Panc1 (cell line): ENCODE measurements at places on chromosomes 6 and 20.

- H3K27me3 ChIP-seq = no peaks in the 10 kb centered on the region
- H3K27ac ChIP-seq = no peak overlapping the region
- no peaks in the 10 kb centered on the region for H3K4me1 ChIP-seq
- H3K36me3 ChIP-seq = no peaks in the 10 kb centered on the region
These were observed 104.0 kb downstream of the ISM1 start for GRCh38 chr20:13325033-13325432.

- H3K27ac ChIP-seq = no peak overlapping the region
- H3K36me3 ChIP-seq = peaks cover 3% of the 10 kb centered on the region
- H3K27me3 ChIP-seq = no peaks in the 10 kb centered on the region
These were observed 5.9 kb downstream of the WRNIP1 start for GRCh38 chr6:2771079-2771478.

DNA sequence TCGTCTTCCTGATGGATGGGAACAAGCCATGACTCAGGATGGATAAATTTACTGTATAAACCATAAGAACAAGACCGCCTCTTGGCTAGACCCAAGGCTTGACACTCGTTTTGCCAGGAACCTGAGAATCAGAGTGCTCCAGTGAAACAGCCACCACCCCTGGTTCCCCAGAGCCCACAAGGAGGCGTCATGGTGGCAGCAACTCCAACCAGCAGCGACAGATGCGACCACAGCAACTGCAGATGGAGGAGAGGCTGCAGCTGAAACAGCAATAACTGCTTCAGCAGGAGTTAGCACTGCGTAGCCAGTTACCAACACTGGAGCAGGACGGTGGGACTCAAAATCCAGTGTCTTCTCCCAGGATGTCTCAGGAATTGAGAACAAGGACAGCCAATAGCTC is 100.9 kb upstream of the SAMD5 start:
- no peak for DNase-seq
- no peaks in the 10 kb centered on the region for H3K27me3 ChIP-seq
- H3K4me3 ChIP-seq = no peak overlapping the region
- H3K4me1 ChIP-seq = no peaks in the 10 kb centered on the region

DNA sequence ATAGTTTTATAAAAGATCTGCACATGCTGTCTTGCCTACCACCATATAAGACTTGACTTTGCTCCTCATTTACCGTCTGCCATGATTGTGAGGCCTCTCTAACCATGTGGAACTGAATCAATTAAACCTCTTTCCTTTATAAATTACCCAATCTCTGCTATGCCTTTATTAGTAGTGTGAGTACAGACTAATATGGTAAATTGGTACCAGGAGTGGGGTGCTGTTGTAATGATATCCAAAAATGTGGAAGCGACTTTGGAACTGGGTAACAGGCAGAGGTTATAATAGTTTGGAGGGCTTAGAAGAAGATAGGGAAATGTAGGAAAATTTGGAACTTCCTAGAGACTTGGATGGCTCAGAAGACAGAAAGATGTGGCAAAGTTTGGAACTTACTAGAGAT is 64.2 kb upstream of the TFAP2D start:
- no peaks in the 10 kb centered on the region for H3K36me3 ChIP-seq
- no peak for DNase-seq
- no peak overlapping the region for H3K27ac ChIP-seq
- no peaks in the 10 kb centered on the region for H3K4me1 ChIP-seq

DNA sequence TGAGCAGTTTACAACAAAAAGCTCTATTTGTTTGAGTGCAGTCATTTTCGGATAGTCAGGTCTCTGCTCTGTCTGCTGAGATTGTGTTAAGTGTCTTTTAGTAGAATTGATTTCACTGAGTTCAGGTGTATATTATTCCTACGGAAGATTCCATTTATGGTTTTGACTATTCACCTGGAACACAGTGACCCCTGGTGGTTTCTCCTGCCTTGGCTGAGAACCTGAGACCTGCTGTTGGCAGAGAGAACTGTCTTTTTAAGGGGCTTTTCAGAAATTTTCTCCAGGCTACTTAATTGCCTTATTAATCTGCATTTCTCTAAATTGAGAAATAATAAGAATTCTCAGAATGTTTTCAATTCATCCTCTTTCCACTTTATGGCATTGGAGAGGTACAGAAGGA is 508.0 kb downstream of the TBC1D32 start:
- H3K4me3 ChIP-seq = no peak overlapping the region
- no peaks in the 10 kb centered on the region for H3K36me3 ChIP-seq
- H3K27me3 ChIP-seq = no peaks in the 10 kb centered on the region
- DNase-seq = peak; percentile 22
- H3K27ac ChIP-seq = no peak overlapping the region
- H3K4me1 ChIP-seq = no peaks in the 10 kb centered on the region

DNA sequence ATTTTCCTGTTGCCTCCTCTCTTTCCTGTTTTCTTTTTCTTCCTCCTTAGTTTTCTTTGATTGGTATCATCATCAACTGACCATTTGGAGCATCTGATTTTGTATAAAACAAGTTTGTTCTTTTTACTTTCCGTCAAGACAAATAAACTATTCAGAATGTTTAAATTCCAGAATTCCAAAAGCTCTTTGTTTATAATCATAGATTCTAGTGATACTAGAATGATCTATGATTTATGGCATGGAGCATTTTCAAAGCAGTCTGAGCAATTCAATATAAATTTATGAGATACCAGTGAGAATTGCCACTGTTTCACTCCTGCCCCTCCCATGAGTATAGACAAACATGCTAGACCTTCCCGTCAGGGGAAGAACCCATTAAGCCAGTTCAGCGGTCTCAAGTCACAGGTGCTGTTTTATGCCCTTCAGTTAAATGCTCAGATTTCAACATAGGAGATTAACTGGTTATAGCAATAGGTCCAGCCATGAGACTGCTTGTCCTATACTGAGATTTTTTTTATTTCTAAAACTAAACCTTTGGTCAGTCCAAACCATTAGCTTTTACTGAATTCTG is 60.7 kb downstream of the GRIK2 start:
- no peaks in the 10 kb centered on the region for H3K36me3 ChIP-seq
- H3K4me3 ChIP-seq = no peak overlapping the region
- no peak for DNase-seq
- no peak overlapping the region for H3K27ac ChIP-seq

- H3K36me3 ChIP-seq = no peaks in the 10 kb centered on the region
- no peak overlapping the region for H3K4me3 ChIP-seq
- peaks cover 4% of the 10 kb centered on the region for H3K27me3 ChIP-seq
- H3K27ac ChIP-seq = no peak overlapping the region
- no peaks in the 10 kb centered on the region for H3K4me1 ChIP-seq
These were observed 79.8 kb upstream of the CHD6 start for GRCh38 chr20:41697861-41698559.

DNA sequence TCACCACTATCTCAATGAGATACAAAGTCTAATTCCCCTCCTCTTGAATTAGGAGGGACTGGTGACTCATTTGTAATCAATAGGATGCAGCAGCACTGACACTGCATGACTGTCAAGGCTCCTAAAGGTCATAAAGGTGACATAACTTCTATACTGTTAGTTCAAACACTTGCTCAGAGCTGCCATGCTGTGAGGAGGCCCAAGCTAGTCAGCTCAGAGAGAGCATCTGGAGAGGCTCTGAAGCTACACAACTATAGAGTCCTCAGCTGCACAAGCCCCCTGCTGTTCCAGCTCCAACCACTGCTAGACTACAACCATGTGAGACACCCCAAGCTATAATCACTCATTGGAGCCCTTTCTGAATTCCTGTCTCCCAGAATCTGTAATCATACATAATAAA is 17.0 kb upstream of the HEY2 start:
- H3K4me1 ChIP-seq = no peaks in the 10 kb centered on the region
- no peak overlapping the region for H3K4me3 ChIP-seq
- H3K27me3 ChIP-seq = peaks cover 9% of the 10 kb centered on the region
- H3K27ac ChIP-seq = no peak overlapping the region

- DNase-seq = no peak
- no peaks in the 10 kb centered on the region for H3K27me3 ChIP-seq
- no peak overlapping the region for H3K27ac ChIP-seq
- no peak overlapping the region for H3K4me3 ChIP-seq
- peaks cover 11% of the 10 kb centered on the region for H3K4me1 ChIP-seq
- H3K36me3 ChIP-seq = no peaks in the 10 kb centered on the region
These were observed 40.4 kb upstream of the ZMYND8 start for GRCh38 chr20:47396762-47397476.

GRCh38 chr20:53654932-53655624 is 61.4 kb upstream of the ZNF217 start:
- DNase-seq = no peak
- H3K4me3 ChIP-seq = peak overlapping the region; percentile 36
- peak overlapping the region; percentile 100 for H3K27ac ChIP-seq
- H3K4me1 ChIP-seq = peaks cover 62% of the 10 kb centered on the region
- no peaks in the 10 kb centered on the region for H3K36me3 ChIP-seq
- no peaks in the 10 kb centered on the region for H3K27me3 ChIP-seq

GRCh38 chr6:22499815-22500214 is 69.6 kb upstream of the HDGFL1 start:
- H3K4me3 ChIP-seq = no peak overlapping the region
- no peak overlapping the region for H3K27ac ChIP-seq
- no peaks in the 10 kb centered on the region for H3K27me3 ChIP-seq
- DNase-seq = no peak
- no peaks in the 10 kb centered on the region for H3K36me3 ChIP-seq
